MG63 (cell line): ENCODE measurements at places on chromosomes 1 and 21. TPM values are rescaled to one million over a fixed set of nuclear protein-coding genes. Genes with fewer than 3 reads are reported as not detected.

DNA sequence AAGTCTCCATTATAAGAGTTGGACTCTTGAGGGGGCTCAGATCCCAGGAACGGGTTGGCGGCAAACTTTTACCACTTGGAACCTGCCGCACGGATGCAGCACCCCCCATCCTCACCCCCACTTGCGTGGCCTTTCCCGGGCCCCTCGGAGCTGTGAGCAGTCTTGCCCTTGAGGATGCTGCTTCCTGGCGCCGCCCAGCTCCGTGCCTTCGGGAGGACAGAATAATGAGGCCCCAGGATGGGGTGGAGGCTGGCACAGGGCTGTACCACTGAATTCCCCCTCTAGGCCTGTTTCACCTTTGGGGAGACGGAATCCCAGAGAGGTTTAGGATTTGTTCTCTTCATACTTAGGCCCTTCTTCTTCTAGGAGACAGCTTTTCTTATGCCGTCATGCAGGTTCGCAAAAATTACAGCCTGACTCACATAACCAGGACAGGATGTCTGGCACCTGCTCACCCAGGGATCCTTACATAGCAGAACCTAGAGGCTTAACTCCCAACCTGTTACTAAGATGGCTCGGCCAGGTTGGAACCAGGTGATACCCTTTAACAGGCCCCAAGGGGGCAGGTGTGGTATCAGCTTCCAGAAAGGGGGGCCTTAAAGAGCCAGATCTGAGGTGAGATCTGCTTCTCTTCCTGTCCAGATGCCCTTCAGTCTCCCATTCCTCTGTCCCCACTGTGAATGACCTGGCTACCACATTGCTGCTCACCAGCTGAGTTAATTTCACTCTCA, 1.5 kb downstream of the TRNP1 start:
- DNase-seq, result no peak

DNA sequence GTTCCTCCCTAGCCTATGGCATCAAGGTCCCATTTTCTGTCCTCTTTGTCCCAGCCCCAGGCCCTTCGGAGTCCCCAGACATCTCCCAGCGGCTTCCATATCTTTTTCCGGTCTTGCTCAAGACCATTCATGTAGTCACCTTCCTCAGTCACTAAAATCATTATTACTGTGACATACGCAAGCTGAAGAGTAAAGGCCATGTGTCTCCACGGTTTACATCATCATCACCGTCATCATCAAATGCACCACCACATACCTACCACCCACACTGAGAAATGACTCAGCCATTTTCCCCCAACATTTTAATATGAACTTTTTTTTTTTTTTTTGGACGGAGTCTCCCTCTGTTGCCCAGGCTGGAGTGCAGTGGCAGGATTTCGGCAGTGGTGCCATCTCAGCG, 43.4 kb downstream of the FHAD1 start:
- peak; percentile 9 for DNase-seq

GRCh38 chr1:90850181-90850897, 133.2 kb upstream of the BARHL2 start:
- DNase-seq, result peak; percentile 56

The XCL1 gene
- not detected in 2 replicates for total RNA-seq

GRCh38 chr1:116826818-116827606, 72.8 kb downstream of the CD2 start:
- DNase-seq, result peak; percentile 12

The KIAA0040 gene
- 0.66 and 1.2 TPM in 2 replicates for total RNA-seq

The LMOD1 gene
- 0.03 TPM in 1 of 2 replicates, not detected in the other for total RNA-seq

DNA sequence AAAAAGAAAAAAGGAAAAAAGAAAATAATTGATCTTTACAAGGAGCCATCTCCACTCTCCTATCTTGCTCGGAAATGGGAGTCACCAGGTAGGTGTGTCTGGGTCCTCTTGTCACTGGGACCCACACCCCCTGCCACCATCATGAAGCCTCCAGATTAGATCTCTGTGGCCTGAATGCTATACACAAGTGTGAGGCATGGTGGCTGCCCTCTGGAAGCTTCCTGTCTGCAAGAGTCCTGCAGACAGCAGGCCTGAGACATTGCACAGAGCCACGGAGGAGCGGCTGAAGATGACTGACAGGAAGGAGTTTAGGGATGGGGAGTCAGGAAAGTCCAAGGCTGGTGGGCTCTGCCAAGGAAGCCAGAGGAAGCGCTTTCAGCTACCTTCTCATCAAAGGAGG, 16.2 kb downstream of the CDK18 start:
- DNase-seq, result no peak

The PDIK1L gene
- total RNA-seq, result 2.4 and 10.4 TPM in 2 replicates

The CYP4B1 gene
- total RNA-seq, result not detected in 2 replicates

GRCh38 chr1:91104712-91105111, 82.9 kb upstream of the ZNF644 start:
- DNase-seq, result no peak

GRCh38 chr1:24126672-24127023, 14.7 kb upstream of the MYOM3 start:
- DNase-seq, result no peak

DNA sequence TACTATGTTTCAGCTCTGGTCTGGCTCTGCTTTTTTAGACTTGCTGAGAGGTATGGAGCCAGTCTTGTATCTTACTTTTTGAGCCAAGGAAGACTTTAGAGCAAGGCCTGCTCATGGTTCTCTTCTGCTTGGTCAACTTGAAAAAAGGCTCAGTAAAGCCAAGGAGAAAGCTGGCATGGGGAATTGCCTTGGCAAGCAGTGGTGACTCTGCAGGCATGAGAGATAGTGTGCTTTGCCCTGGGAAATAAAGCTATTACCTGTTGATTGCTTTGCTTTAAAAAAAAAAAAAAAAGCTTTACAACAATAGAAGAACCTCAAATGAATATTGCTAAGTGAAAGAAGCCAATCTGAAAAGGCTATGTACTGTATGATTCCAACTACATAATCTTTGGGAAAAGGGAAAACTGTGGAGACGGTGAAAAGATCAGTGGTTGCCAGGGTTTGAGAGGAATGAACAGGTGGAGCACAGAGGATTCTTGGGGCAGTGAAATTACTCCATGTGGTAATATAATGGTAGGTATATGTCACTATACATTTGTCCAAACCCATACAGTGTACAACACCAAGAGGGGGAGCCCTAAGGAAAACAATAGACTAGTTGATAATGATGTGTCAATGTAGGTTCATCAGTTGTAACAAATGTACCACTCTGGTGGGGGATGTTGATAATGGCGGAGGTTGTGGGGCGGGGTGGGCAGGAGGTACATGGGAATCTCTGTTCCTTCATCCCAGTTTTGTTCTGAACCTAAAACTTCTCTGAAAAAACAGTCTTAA, 87.6 kb downstream of the HMCN1 start:
- DNase-seq, result no peak

The GPR52 gene
- not detected in 2 replicates for total RNA-seq

- DNase-seq, result peak; percentile 21
Measured at GRCh38 chr1:39900662-39901463, 854 bp downstream of the MYCL start.

GRCh38 chr1:89358287-89358893, 5.5 kb upstream of the GBP6 start:
- DNase-seq, result peak; percentile 46
